Vagina (tissue), 2 donors: ENCODE measurements at places on chromosomes 12 and 14.

DNA sequence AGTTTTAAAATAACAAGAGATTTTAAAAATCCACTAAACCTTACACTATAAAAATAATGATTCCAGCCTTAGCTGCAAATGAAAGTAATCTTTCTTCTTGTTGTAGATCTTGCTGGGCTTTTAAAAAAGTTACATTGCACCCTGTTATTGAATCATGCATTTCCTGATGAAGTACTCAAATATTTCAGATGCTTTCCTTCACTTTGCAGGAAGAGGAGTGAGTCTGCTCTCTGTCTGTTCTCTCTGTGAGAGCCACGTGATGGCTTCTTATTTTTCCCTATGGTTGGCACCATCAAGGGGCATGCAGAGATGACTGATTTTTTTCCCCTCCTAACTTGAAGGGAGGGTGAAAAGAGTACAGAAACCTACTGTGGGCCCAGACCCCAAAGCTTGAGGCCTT lies 262.7 kb downstream of the ATP23 start:
- no peak for DNase-seq

DNA sequence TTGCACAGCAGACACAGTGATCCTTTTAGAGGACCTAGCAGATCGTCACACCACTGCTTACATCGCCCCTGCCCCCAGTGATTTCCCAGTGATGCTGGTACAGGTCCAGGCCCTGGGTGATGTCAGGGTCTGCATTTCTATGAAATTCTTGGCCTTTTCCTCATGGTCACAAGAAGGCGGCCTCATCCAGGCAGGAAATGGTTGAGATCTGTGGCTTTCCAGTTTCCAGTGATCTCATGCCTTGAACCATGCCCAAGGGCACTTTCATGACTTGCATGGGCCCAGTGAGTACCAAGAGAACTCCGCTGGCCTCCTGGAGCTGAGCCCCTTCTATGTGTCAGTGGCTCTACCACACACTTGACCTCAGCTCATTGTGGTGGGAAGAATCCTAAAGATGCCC lies 41.9 kb upstream of the BDKRB2 start:
- DNase-seq, result no peak

GRCh38 chr12:46526233-46526632 lies 153.7 kb upstream of the SLC38A2 start:
- DNase-seq, result no peak

DNA sequence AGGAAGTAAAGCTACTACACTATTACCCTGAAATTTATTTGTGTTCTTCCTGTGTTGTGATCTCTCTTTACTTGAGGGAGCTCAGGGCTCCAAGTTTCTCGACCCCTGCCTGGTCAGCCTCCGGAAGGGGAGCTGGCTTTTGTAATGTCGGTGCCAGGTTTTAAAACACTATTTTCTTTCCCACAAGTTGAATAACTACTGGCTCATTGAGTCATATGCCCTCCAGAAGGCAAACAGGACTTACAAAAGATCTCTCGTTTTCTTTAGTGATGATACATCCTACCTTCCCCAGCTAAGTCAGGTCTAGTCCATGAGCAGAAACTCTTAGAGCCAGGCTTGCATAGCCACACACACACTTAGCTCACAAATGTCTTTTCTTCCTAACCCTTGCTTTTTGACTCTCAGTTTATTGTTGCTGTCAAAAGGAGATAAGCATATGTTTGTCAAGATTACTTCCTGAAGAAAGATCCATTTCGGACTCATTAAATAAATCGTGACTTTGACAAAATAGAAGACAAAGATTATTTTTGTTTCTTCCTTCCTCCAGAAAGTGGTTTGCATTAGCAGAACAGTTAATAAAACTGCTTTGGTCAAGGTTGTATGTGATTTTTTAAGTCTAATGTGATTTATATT lies 209.8 kb upstream of the FLRT2 start:
- DNase-seq, result no peak

GRCh38 chr12:79659961-79660431 lies 30.8 kb downstream of the PAWR start:
- no peak for DNase-seq

DNA sequence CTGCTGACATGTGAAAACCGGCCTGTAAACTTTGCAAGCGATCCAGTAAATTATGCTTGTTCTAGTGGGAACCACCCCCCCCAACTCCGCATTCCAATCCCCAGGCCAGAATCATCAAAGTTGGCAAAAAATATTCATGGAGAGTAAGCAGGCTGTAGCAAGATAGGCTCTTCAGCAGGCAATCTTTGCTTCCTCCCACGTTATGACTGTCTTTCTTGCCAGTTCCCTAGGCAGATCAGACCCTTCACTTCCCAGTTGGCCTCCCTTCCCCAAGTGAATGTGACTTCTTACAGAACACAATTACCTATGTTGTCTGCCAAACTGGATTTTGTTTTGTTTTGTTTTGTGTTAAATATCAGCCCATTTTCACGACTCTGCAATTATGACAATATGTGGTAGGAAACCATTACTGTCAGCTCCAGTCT lies 1.2 kb upstream of the PTGER2 start:
- no peak for DNase-seq

DNA sequence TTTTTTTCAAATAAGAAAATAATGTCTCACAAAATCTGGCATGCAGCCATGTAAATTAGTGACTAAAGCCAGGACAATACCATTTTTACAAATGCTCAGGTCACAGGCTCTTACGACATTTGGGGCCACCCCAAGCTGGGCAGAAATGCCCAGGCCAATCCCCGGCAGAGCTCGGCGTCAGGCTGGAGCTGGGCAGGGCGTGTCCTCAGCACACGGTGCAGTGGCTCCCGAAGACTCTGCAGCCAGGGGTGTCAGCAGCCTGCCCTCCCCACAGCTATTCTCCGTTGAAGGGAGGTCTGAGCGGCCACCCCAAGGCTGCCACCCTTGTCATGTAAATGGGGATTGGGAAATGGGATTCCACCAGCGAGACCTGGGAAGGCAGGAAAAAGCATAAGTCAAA lies 158.6 kb downstream of the DICER1 start:
- DNase-seq, result no peak

DNA sequence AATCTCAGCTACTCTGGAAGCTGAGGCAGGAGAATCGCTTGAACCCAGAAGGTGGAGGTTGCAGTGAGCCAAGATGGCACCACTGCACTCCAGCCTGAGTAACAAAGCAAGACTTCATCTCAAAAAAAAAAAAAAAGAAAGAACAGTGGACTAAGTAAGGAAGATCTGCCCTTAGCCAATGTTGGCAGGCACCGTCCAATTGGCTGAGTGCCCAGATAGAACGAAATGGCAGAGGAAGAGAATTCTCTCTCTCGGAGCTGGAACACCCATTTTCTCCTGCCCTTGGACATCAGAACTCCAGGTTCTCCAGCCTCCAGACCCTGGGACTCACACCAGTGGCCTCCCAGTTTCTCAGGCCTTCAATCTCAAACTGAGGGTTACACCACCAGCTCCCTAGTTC lies 49.9 kb downstream of the ESR2 start:
- DNase-seq, result no peak

DNA sequence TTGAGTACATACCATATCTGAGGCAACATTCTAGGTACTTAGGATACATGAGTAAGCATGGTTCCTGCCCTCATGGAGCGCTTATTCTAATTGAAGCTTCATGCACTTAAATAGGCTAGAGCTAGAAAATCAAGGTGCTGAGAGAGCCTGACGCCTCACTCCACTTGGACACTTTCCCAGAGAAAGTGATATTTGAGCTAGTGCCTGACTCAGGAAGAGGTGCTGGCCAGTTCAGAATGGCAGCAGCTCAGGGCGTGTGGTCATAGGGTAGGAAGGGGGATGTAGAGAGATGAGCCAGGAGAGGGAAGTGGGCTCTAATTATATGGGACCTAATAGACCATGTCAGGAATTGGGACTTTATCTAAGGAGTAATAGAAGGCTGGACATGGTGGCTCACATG lies 33.3 kb downstream of the TULP3 start:
- DNase-seq, result no peak

- no peak for DNase-seq
Observed at GRCh38 chr12:42085594-42085993, 59.1 kb downstream of the GXYLT1 start.
